ENCODE measurements at places on chromosomes 11 and 22.

GRCh38 chr11:9396310-9396709 lies 11.9 kb downstream of the IPO7 start:
- DNase-seq = no peak

- no peak for DNase-seq
Measured at GRCh38 chr11:37442576-37442975, 844.5 kb upstream of the RAG2 start.

DNA sequence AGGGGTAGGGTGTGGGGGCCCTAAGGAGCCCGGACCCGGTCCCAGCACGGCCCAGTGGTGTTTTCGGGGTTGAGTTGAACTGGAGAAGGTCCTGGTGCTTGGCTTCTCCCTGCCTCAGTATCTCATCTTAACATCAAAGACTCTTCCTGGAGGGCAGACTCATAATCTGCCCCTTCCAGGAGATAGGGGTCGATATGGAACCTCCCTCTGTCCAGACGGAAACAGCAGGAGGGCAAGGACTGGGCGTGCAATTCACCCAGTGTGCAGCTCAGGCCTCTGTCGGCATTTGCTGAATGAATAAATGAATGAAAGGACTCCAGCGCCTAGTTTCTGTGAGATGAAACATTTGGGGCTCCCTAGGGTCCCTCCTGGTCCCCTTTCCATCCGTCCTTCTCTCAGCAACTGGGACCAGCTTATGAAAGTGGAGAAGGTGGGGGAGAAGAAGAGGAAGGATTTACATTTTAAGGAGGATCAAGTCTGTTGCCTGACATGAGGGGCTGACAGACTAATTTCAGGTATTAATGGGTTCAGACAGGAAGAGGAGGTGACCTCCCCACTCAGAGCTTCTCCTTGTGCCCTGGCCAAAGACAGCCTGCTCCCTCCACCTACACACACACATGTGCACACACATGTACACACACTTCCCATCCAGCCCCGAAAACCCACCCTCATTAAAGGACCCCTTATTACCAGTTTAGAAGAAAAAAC lies 1.1 kb upstream of the SHISA8 start:
- DNase-seq = no peak

- no peak for DNase-seq
Measured at GRCh38 chr22:47681411-47682165, 919.1 kb downstream of the TBC1D22A start.

- DNase-seq = peak; percentile 88
Measured at GRCh38 chr22:38196791-38197419, 4.9 kb upstream of the MAFF start.

DNA sequence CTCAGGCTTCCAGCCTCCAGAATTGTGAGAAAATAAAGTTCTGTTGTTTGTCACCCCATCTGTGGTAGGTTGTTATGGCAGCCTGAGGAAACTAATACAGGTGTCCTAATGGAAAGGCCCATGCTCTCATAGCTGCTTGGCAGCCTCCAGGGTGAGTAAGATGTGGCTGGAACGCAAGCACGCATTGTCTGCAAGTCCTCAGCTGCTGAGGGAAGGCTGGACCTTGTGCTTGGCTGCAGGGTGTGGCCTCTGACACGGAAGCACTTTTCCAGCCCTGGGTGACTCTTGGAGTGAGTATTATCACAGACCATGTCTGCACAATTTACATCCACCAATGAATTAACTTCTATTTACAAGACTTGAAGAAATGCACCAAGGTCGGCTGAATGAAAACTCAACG lies 44.4 kb upstream of the BARX2 start:
- DNase-seq = no peak

DNA sequence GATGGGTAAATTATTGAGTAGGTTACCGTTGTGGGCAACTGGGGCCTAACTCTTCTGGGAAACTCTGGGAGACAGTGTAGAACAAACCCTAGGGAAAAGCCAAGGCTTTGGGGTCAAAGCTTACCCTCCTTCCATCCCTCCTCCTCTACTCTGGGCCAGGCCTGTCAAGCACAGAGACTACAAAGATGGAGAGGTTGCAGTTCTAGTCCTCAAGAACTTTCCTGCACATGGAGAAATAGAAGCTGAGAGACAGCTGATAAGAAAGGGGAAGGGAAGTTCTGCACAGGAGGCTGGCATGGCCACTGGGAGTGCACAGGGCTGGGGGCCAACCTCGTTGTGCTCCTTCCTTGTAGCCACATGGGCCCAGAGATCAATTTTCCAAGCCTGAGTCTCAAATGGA lies 67.2 kb upstream of the ALX4 start:
- DNase-seq = no peak

DNA sequence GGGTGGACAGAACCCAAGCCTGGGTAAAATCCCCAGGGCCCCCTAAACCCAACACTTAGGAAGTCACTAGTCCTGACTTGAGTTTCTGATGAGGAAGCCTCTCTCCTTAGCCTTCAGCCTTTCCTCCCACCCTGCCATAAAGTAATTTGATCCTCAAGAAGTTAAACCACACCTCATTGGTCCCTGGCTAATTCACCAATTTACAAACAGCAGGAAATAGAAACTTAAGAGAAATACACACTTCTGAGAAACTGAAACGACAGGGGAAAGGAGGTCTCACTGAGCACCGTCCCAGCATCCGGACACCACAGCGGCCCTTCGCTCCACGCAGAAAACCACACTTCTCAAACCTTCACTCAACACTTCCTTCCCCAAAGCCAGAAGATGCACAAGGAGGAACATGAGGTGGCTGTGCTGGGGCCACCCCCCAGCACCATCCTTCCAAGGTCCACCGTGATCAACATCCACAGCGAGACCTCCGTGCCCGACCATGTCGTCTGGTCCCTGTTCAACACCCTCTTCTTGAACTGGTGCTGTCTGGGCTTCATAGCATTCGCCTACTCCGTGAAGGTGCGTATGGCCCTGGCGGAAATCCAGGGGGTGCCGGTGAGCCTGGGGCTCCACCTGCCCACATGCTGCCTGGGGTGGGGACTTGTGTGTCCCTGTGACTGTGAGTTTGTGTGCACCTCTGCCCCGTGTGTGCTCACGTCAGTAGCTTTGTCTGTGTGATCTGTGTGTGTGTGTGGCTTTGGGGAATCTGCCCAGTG lies at the start of gene IFITM1:
TSS of gene IFITM1 (plus strand) at position 254 of the 767 bp plus-strand sequence. CDS start at position 385, 131 bp downstream.
- peak; percentile 26 for DNase-seq

DNA sequence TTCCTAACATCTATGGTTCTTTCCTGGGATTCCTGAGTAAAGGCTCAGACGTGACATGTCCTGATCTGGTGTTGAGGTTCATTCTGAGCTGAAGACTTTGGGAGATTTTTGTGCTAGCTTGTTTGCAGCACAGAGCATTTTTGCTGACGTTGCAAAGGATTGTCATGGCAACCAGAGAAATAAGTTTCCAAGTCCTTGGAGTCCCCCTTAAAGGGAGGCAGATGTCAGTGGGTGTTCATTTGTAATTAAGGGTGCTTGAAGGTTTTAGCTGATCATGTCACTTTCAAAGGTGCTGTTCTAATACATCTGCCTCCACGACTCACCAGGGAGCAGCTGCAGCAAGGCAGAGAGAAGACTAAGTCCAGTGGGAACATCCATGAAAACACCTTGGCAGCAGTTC lies 5.4 kb upstream of the SYN3 start:
- no peak for DNase-seq

GRCh38 chr11:123517559-123518364 lies 87.7 kb downstream of the GRAMD1B start:
- no peak for DNase-seq

- no peak for DNase-seq
Measured at GRCh38 chr11:72876147-72876546, 61.9 kb downstream of the ATG16L2 start.

- DNase-seq = no peak
Measured at GRCh38 chr11:120554766-120555432, 43.4 kb downstream of the GRIK4 start.

- DNase-seq = no peak
Measured at GRCh38 chr11:26037716-26038115, 294.2 kb upstream of the ANO3 start.

DNA sequence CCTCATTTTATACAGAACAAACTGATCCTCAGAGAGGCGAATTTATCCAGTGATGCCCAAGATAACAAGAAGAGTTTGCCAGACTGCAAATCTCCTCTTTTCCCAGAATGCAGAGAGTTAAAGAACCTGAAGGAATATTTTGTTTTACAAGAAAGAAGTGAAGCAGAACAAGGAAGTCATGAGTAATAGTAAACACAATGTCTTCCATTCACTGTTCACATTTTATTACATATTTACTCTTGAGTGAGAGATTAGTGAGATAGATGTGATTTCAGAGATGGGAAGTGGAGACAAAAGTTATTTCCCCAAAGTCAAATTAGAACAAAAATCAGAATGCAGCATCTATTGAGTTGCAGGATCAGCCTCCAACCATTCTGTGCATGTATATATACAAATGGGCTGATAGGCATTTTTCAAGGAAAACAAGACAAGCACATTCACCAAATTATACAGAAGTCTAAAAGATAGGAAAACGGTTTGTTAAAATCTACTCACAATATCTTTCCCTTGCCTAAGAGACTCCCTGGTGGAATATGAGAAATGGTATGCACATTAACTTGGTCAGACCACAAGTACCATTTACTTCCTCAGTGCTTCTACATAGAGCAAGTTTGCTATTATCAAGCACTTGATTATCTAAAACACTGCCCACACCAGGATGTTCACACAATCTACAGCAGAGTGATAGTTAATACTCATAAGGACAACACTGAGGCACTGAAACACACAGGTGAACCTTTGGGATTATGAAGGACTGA lies 12.0 kb downstream of the GUCY1A2 start:
- DNase-seq = no peak

- DNase-seq = no peak
Measured at GRCh38 chr11:111945198-111945597, 8.1 kb downstream of the DIXDC1 start.

- no peak for DNase-seq
Measured at GRCh38 chr11:104620991-104621390, 277.3 kb downstream of the CASP12 start.

GRCh38 chr11:19239039-19239438 lies 1.7 kb downstream of the E2F8 start:
- DNase-seq = no peak

GRCh38 chr11:843818-844692 lies 1.4 kb downstream of the TSPAN4 start:
- peak; percentile 98 for DNase-seq

DNA sequence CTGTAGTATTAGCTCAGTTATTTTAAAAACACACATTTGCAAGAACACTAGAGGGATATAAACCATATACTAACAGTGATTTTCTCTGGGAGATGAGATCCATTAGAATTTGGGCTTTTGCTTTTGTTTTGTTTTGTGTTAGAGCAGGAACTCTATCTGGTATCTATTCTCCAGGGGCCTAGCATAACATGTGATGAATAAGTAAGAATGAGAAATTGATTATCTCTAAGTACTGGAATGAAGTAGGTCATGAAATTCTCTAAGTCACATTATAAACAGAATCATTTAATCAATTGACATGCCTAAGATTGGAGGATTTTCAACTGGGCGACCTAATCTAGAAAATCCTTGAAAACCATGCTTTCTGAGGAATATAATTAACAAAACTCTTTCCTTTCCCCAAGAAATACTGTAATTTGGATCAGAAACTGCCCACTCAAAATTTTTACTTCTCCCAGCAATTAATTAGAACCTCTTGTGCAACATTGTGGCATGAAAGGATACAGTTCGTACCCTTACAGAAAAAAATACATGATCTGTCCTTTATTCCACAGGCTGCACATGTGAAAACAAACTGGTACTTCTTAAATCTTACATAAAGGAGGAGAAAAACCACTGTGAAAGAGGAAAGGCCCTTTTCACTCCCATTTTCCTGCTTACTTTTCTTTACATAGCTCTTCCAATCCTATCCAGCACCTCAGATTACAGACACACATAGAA lies 93.5 kb downstream of the MRTFA start:
- DNase-seq = no peak

DNA sequence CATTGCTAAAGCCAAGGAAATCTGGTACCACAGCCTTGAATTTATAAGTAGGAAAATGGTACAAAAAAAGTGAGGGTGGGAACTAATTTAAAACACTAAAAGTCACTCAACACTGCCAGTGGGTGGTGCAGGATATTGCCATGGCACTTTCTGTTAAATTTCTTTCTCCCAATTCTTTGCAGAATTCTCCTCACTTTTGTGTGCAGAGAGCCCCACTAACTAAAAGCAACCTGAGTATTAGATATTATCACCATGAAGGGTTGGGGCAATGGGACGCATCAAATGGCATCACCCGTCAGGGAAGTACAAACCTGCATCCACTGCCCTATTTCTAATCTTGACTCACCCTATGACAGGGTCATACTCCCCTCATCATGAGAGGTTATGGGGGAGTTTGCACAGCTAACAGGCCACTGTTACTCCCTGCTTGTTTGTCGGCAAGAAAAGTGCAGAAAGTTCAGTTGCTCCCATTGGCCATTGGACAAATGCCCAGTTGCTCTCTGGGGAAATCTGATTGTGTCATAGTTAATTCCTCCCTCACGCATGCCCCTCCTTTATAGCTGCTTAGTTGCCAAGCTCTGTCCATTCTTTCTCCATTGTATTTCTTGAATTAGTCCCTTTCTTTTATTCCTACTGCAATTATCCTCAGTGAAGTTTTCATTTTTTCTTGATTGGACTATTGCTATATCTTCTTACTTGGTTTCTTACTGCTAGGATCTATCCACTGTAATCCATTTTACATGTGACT lies 93.8 kb upstream of the BLID start:
- DNase-seq = peak; percentile 66

GRCh38 chr11:3095712-3096361 lies 38.6 kb upstream of the CARS1 start:
- peak; percentile 68 for DNase-seq

DNA sequence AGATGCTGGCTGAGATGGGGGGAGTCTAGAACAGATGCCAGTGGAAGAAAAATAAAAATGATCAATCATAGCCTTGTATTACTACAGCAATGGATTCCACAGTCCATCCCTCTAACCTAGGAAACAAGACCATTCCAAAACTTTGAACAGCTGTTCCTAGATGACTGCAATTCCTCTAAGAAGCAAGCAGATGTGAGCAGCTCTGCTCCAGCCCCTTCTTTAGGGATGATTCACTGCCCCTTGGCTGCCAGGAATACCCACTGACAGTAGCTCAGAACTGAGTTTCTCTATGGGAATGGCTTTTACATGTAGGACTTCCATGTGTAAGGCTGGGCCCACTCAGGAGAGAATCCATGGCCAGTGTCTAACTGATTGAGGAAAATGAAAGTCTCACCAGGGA lies 943.9 kb downstream of the OPCML start:
- DNase-seq = no peak

GRCh38 chr22:38490915-38491314 lies 15.2 kb downstream of the DDX17 start:
- DNase-seq = peak; percentile 79

GRCh38 chr22:49767355-49768062 lies 60.2 kb downstream of the BRD1 start:
- DNase-seq = peak; percentile 37

GRCh38 chr22:46968359-46968740 lies 205.9 kb downstream of the TBC1D22A start:
- no peak for DNase-seq

GRCh38 chr11:134862587-134863195 lies 450.6 kb upstream of the B3GAT1 start:
- no peak for DNase-seq

GRCh38 chr11:96254087-96254486 lies 88.9 kb downstream of the MAML2 start:
- DNase-seq = peak; percentile 14

- DNase-seq = no peak
Measured at GRCh38 chr11:692824-693414, 2.1 kb downstream of the DEAF1 start.

All from right cardiac atrium (tissue), 5 donors.